Upper lobe of right lung (tissue), 1 donor: ENCODE measurements at places on chromosomes 12 and 14.

DNA sequence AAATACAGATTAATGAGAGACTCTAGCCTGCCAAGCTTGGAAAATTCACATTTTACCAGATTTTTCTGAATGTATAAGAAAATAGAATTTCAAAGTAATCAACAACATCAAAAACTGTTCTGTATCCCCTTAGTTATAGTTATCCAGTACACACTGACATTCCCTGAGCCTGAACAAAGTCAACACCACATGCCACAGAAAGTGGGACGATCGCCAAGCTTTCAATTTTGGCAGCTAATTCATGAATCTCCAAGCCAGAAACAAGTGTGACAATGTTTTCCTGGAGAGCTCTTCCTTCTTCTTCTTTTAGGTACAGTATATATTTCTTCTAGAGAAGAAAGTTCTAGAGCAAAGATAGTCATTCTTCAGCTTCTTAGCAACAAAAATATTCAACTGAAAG, 290.2 kb downstream of the PRKD1 start:
- no peak for DNase-seq

DNA sequence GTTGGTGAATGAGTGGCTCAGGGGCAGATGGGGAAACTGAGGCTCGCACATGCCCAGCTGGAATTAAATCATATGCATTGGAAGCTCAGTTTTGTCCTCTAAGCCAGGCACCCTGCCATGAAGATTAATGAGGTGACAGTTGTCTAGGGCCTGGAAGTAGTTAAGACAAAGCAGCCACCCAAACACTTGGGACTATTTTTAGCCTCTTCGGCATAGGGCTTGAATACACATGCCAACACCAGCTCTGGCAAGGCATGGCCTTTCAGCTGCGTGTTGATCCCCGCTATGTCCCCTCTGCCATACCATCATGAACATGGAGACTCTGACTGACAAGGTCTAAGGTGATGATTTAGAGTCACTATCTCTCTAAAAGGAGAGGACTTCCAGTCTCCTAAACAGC, 250.2 kb downstream of the KSR2 start:
- DNase-seq = no peak

- DNase-seq = no peak
Observed at GRCh38 chr14:55124774-55125386, 4.2 kb upstream of the LGALS3 start.

DNA sequence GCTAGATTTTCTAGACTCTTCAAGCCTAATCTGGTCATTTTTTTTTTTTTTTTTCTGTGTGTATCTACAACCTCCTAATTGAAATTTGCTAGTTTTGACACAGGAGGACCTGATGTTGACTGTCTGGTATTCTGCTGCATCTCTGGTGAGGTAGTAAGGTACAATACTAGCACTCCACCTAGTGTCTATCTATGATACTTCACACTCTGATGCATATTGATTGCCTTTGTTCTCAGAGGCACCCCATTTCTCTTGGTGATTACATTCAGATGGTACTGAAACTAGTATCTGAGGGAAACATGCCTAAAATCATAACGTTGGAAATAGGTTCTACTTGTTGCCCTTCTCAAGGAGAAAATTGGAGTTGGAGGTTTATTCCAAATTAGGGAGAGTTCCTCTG, 930.5 kb upstream of the NOVA1 start:
- DNase-seq = no peak

GRCh38 chr14:104660597-104660996, 28.8 kb upstream of the INF2 start:
- DNase-seq = no peak
